Brain microvascular endothelial cell (primary cell): ENCODE measurements at places on chromosomes 16 and 17.

- no peak for DNase-seq
These were observed 20.4 kb downstream of the OTOA start for GRCh38 chr16:21684199-21684598.

DNA sequence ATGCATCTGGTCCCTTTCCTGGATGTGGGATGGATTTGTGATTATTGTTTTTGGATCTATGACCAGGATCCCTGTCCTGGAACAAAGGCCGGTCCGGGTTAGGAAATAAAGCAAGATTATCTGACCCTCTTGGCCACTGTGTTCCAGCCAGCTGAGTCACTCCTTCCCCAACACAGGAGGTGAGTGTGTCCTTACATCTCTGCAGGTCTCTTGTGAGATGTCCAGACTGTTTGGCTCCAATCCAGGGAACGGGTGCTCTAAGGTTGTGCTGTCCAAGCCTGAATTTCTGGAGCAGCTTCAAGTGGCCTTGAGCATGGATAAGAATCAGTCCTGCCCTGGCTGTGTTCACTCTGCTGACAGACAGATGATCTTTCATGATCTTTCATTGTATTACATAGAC, 136.5 kb upstream of the CCL2 start:
- no peak for DNase-seq

GRCh38 chr16:19872179-19872863, 12.3 kb downstream of the GPRC5B start:
- no peak for DNase-seq

GRCh38 chr16:4260360-4260759, 12.5 kb downstream of the TFAP4 start:
- no peak for DNase-seq

GRCh38 chr16:53509906-53510703, 7.1 kb upstream of the AKTIP start:
- peak; percentile 58 for DNase-seq

DNA sequence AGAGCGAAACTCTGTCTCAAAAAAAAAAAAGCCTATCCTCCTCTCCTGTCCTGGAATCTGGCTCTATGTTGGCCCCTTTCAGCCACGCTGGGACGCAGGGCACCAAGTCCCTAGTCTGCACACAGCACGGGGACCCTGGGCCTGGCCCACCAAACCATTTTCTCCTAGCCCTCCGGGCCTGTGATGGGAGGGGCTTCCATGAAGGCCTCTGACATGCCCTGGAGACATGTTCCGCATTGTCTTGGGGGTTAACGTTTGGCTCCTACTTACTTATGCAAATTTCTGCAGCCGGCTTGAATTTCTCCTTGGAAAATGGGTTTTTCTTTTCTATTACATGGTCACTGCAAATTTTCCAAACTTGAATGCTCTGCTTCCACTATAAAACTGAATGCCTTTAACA, 12.6 kb upstream of the GPT2 start:
- DNase-seq = no peak

DNA sequence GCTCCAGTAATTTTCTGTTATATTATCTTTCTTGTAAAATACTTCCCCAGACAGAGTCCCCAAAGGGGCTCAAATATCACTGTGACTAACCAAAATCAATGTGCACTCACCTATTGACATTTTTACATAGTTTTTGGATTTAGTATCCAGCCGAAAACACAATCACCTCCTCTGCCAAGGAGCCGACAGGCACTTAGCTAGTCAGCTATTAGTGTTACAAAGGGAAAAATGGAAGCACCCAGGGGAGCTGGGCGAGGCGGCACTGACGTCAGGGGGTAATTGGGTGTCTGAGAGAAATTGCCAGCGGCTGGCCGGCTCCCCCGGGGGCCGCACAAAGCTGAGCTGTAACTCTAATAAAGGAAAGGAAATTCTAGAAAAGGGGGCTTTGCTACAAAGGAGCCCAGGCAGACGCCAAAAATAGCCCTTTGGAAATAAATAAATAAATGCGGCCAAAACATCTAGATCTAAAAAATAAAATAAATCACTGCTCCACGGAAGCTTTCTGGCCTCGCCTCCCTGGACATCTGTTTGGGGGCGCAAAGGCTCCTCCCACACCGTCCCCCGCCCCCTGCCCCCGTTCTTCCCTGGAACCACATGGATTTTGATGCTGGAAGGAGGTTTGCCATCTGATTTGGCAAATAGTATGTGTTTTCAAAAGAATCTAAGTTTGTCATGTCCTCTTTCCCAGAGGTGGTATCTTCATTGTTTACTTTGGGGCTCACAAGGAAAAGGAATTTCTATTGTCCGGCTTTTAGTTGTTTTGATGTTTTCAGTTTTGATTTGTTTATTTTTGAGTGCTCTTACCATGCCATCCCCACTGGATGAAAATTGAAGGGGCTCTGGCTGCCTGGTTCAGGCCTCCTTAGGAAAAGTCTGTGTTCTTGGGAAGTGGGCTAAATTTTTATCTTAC, 156.7 kb downstream of the ZNF423 start:
- peak; percentile 46 for DNase-seq

DNA sequence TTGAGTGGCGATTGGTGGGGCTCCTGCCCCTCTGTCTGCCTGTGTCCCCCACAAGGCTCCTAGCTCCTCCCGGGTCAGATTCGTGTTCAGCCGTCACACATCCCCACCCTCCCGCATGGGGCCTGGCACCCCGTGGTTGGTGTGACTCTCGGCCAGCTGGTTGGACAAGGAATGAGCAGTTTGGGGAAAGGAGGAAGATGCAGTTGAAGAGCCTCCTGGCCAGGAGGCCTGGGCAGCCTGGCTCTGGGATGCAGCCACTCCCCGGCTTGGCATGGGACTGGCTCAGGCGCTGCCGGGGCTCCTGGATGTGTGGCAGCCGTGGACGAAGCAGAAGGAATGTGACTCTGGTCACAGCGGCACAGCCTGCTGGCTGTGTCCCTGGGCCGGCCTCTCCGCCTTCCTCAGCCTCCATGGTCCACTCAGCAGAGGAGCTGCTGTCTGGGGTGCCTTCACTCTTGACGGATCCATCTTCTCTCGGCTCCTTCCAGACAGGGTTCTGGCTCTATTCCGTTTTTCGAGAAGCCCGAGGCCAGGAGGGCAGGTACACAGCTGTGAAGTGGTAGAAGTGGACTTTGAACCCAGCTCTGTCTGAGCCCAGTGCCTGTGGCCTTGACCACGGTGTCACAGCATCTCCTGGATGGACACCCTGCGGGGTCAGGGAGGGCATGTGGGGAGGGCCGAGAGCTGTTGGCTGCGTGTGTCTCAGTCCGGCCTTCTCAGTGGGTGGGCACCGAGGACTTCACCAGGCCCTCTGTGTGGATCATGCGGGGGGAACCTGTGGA, 2.1 kb downstream of the TRAF7 start:
- DNase-seq = no peak

DNA sequence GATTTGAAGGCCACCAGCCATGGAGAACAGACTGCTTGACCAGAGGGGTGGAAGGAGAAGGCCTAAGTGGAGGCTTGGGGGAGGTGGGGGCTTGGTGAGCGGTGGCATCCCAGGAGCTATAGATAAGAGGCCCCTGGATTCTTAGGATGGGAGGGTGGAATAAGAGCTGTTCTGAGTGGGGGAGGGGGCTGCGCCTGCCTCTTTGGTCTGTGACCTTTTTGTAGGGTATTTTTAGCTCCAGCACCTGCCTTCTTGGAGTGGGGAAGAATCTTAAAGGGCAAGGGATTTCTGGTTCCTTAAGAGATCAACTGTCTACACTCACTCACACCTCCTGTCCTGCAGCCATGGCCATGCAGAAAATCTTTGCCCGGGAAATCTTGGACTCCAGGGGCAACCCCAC, 567 bp downstream of the ENO3 start:
- no peak for DNase-seq

DNA sequence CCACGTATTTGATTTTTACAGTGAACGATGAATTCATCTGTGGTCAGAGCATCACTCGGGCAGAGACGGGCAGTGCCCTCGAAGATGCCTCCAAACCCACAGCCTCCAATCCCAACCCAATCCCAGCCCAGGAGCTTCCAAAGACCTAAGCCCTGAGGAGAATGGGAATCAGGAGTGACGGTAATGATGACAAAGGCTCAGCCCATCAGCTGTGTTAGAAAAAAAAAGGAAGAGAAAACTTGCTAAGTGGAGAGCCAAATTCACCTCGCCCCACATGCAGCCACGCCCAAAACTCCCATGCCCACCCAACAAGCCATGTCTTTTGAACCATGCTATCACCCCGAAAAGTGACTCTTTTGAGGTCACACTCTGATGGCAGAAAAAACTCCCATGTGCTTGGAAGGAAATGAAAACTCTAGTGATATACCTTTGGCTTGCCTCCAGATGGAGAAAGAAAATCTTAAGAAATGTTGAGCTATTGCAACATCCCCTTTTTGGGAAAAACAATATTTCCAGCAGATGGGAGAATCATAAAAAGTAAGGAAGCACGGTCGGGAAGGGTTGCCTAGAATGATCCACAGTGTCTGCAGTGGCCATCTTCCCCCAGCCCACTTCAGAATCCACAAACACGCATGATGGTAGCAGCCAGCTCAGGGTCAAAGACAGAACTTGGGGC, 37.7 kb downstream of the XYLT1 start:
- DNase-seq = no peak

DNA sequence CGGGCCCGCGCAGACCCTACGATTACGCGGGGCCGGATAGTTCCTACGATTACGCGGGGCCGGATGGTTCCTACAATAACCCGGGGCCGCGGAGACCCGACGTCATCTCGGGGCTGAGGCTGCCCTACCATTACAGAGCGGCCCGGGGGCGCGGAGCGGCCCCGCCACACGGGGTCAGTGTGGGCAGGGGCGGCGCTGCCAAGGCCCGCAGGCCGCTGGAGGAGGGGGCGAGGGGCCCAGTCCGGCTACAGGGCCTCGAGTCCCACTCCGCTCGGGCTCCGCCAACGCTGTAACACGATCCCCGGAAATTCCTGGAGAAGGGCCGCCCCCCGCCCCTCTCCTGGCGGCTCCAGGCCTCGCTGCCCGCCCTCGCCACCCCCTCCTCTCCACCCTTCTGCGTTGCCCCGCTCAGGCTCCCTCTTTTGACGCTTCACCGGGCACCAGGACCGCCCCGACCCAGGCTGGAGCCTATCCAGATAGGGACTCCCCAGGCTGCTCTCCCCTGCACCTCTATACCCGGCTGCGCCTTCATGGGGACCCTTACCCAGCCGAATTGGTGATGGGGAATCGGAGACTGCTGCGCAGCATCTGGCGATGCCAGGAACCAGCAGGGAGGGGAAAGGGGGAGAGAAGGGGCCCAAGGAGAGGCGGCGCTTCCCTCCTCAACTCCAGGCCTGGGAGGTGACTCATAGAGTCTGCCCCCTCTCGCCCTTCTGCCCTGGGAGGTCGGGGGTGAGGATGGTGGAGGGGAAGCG, at the start of gene RAB34:
Gene RAB34 (minus strand): TSS at position 291 of the 755 bp plus-strand sequence. CDS start 602 bp downstream, outside the sequence.
- peak; percentile 70 for DNase-seq

GRCh38 chr17:18066866-18067265, 20.9 kb upstream of the DRG2 start:
- no peak for DNase-seq

DNA sequence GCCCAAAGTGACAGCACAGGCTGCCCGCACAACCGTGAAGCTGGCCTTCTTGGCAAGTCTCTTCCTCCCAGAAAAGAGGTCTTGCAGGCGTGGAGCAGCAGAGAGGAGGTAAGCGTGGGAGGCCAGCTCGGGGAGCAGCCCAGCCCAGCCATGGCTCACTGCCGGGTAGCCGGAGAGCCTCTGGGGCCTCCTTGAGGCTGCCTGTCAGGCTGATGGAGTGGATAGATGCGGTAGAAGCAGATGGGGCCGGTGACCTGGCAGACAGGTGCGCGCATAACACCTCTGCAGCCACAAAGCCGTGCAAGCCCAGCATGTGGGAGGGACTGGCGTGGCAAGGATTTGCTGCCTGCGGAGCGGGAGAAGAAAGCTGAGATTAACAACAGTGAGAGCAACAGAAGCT, 17.1 kb upstream of the DOK4 start:
- no peak for DNase-seq

- DNase-seq = no peak
These were observed 58.2 kb upstream of the CBX4 start for GRCh38 chr17:79897243-79898063.
